ELR (cell line): ENCODE measurements at places on chromosomes 4 and X.

DNA sequence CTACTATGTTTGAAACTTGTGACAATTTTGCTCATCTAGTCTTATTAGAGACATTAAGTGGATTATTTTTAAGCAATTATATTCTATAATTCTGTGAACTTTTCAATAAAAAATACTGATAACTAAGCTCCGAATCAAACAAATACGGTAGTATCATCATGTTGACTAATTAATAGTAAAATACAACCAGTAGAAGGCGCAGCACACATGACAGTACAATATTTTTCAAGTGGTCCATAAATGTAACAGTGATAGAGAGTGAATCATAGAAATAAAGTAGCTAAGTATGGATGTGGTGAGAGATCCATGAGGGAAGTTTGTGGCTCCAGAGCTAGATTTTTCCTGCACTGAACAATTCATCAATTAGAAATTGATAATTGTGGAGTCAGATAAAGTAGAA, 666.2 kb downstream of the KCTD8 start:
- no peak for DNase-seq

DNA sequence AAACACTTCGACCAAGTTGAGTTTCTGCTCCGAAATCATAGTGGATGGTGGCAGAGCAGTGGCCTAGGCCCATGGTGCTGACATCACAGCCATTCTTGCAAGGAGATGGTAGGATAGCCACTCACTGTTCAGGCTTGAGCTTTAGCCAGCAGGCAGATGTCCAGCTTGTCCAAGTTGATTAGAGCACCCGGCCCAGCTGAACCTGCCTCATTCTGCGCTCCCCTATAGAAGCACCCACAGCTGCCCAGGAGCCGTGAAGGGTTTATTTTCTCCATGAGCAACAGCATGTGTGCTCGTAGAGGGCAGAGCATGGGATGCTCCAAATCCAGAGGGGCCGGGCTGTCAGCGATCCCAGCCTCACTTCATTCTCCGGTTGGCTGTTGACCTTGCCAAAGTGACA, 16.2 kb downstream of the PIGG start:
- no peak for DNase-seq

GRCh38 chr4:16329125-16329796, 103.0 kb upstream of the TAPT1 start:
- DNase-seq, result no peak

DNA sequence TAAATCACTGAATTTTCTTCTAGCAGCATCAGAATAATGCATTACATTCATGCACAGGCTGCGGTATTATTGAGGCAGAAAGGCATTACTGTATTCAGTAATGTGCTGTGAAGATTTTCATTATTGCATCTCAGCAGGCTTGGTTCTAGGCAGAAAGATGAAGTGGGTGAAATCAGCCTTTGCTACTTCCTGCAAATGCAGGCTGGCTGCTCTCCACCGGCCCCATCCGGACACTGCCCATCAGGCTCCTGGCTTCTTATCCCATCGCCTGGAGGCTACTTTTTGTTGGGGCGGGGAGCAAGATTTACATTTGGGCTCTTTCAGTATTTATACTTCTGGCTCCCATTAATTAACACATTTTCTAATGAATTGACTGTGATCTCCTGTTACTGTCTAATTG, 117.8 kb downstream of the FRAS1 start:
- no peak for DNase-seq

DNA sequence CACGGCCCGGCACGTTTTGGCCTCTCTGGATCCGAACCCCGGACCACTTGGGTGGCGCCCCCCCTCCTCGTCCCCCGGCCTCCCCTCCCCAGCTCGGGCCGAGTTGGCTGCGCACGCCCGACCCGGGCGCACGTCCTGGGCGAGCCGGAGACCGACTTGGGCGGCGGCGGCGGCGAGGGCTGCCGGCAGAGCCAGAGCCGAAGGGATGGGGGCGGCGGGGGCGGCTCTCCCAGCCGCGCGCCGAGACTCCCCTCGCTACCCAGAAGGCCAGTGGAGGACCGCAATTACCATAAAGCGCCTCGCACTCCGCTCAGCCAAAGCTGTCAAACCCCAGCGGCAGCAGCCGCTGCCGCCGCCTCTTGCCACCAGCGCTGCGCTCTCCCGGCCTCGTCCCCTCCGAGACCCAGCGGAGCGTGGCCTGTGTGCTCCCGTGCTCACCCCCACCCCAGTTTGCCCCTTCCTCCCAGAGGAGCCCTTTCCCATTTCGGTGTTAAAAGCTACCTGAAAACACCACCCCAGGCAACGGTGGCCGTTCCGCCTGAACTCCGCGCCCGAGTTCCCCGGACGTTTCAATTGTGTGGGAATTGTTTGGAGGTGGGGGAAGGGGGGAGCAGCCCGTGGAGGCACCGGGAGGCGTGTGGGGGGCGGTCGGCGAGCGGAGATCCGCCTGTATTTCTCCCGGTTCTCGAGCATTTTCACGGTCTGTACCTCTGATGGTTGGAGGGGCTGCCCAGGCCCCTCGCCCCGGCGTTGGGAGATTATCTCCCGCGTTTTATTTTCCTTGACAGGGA, 701 bp upstream of the BCOR start:
- DNase-seq, result peak; percentile 69

- no peak for DNase-seq
Observed at GRCh38 chr4:81214881-81215868, at the start of gene PRKG2. TSS of gene PRKG2 (minus strand) at chr4:81215222. CDS start at chr4:81205047, 10,175 bp downstream.

DNA sequence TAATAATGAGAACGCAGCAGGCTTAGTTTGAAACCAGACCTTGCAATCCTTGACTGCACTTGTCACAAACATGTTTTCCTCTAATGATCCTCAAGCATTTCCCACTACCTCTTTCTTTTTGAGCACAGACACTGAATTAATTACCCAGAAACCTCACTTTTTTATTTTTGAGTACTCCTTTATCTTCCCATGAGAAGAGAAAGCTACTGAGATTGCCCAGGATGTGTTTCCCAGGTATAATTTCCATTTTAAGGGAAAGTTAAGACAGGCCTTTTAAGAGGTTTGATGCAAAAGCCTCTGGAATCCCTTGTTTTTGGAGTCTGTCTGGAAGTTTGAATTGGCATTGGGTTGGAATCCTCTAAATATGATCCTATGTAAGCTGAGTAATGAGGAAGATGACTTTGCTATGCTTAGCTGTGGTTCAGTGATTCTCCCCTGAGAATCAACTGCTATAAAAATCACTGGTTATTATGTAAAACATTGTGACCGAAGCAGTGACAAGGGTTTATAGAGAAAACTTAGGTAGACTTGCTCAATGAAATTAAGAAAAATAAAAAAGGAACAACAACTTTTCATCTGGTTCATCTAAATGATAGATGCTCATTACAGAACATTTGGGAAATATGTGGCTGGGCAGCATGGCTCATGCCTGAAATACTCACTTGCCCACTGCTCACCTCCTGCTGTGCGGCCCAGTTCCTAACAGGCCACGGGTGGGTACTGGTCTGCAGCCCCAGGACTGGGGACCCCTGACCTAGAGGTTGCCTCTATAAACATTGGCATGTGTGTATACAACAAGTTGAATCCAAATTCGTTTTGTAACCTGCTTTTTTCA, 10.8 kb upstream of the RHOH start:
- peak; percentile 15 for DNase-seq

- peak; percentile 10 for DNase-seq
Observed at GRCh38 chr4:104747635-104748034, 252.9 kb upstream of the CXXC4 start.

- no peak for DNase-seq
Observed at GRCh38 chr4:152278505-152279233, 257.2 kb downstream of the FBXW7 start.

- peak; percentile 76 for DNase-seq
Observed at GRCh38 chr4:138919094-138919936, 96.3 kb upstream of the NOCT start.

DNA sequence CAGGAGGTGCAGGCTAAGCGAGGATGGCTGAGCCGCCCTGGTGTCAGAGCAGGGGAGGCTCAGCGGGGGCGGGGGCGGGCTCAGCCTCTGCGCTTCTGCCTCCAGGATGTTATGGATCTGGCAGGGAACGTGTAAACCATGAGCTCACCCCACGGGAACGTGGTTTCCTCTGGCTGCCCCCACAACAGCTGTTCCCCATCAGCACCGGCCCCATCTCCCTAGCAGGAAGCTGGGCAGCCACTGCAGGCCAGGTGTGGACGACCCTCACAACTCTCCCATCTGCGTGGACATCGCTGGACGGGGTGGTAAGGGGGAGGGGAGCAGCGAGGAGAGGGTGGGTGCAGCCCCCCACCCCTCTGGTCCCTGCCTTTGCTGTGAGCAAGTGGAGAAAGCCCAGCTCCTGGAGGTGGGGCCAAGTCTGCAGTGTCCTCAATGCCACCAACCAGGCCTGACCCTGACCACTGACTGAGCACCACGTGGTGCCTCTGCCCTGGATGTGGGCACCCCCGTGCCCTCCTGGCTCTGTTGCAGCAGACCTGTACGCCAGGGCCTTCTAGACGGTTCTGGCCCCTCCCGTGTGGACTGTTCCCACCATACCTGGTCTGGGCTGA, 28.1 kb upstream of the SPON2 start:
- peak; percentile 89 for DNase-seq

- DNase-seq, result no peak
Observed at GRCh38 chr4:84699001-84699671, 116.2 kb downstream of the CDS1 start.

DNA sequence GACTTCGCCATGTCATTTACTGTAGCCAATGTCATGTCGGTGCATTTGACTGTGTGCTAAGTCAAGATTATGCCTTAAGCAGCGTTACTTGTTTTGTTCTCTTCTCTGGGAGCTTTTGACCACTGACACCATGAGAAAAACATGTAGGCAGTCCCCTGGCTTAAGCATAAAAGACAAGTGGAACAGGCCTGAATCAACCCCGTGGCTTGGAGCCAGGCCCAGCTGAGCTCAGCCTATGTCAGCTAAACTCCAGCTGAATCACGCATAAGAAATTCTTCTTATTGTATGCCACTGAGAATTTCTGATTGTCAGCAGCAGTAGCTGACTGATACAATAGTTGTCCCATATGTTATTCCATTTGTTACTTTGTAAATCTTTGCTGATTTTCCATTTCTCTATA, 261.9 kb downstream of the CBLL2 start:
- DNase-seq, result peak; percentile 86

DNA sequence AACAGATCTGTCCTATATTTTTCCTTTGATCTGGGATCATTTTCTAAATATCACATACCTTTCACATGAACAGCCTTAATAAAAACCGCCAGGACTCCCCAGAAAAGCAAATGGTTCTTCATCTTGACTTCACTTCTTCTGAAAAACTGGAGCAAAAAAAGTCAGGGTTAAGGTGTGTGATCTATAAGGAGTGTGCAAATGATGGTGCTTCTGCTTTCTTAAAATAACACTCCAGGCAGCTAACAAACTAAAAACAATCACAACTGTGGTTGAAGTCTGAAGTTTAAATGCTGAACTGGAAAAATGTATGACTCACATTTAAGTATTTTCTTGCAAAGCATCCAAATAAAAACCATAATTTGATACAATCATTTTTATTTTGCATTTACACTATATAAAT, at the start of gene JCHAIN:
JCHAIN (minus strand) TSS at position 140 of the 400 bp plus-strand sequence; CDS start at position 122, 18 bp downstream.
- DNase-seq, result peak; percentile 25

DNA sequence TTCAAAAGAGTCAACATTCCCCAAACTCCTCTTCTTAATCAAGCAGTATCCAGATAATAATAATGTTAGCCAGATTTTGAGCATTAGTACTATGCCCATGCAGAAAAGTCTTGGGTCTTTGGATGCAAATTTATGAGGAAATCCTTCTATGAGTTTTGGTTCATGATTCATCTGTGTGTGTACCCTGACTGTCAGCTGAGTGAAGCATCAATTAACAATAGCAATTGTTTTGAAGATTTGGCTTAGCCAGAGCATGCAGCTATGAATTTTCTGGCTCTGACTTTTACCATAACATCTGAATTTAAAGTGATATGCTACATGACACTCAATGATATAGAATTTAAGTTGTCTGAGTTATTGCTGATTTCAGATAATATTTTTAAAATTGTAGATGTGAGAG, 145.8 kb downstream of the KLHL4 start:
- no peak for DNase-seq

DNA sequence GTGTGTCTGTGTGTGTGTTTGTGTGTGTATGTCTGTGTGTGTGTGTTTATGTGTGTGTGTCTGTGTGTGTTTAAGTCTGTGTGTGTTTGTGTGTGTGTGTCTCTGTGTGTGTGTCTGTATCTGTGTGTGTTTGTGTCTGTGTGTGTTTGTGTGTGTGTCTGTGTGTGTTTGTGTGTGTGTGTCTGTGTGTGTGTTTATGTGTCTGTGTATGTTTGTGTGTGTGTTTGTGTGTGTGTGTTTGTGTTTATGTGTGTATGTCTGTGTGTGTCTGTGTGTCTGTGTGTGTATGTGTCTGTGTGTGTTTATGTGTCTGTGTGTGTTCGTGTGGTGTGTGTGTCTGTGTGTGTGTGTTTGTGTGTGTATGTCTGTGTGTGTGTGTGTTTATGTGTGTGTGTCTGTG, 11.4 kb downstream of the IL9R start:
- no peak for DNase-seq

- DNase-seq, result no peak
Observed at GRCh38 chr4:163666332-163666873, 171.9 kb downstream of the TMA16 start.

- no peak for DNase-seq
Observed at GRCh38 chr4:8534129-8534528, 46.1 kb upstream of the GPR78 start.

- DNase-seq, result no peak
Observed at GRCh38 chr4:17490575-17491059, 21.3 kb downstream of the QDPR start.

GRCh38 chrX:69232945-69233344, 67.7 kb upstream of the PJA1 start:
- no peak for DNase-seq

DNA sequence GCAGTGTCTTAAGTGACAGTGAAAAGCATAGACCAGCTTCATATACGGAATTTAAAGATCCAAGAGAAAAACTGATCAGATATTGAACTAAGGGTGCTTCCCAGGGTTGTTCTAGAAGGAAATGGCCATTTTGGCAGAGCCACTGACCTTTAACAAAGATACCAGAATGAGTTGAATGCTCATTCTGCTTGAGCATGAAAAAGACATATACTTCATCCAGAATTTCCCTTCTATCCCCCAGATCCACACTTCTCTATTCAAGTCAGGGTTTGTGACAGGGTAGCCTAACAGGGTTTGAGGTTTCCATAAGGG, 45.6 kb upstream of the FAM9C start:
- DNase-seq, result no peak

GRCh38 chr4:212438-213188, 88.3 kb downstream of the ZNF718 start:
- peak; percentile 86 for DNase-seq

- DNase-seq, result no peak
Observed at GRCh38 chr4:151458148-151458547, 49.2 kb downstream of the FHIP1A start.

DNA sequence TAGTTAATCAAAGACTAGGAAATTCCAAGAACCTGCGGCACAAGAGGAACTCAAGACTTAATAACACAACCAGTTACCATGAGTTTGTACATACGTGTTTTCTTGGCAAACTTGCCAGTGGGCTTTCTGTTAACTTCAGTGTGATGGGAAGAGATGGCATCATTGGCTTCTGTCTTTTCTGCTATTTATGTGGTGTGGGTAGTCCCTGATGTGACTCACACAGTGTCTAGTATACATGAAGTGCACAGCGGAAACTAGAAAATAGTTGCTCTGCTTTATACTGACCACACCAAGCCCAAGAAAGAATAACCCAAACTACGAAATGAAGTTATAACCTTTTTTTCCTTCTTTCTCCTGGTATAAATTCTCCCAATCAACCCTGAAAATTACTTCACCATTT, 24.5 kb downstream of the DAPP1 start:
- no peak for DNase-seq
